ENCODE measurements at places on chromosomes 7 and 10. TPM values are rescaled to one million over a fixed set of nuclear protein-coding genes. Genes with fewer than 3 reads are reported as not detected.

Gene MMD2
- total RNA-seq = not detected

Gene JMJD1C
- 42.0 TPM for total RNA-seq

Gene DMBT1
- under 0.01 TPM for total RNA-seq

Gene ADCYAP1R1
- total RNA-seq = not detected

Gene EPO
- total RNA-seq = not detected

Gene SFXN3
- 94.4 TPM for total RNA-seq

Gene GAD2
- total RNA-seq = not detected

Gene AKR1E2
- 17.0 TPM for total RNA-seq

Gene SPAG6
- total RNA-seq = 0.15 TPM

Gene OR6B1
- total RNA-seq = not detected

Gene AMPH
- 7.8 TPM for total RNA-seq

Gene HABP2
- not detected for total RNA-seq

Gene PAPOLB
- total RNA-seq = 0.15 TPM

Gene CCDC3
- not detected for total RNA-seq

Gene GTF2IRD1
- 8.3 TPM for total RNA-seq

Gene SPDYE2
- not detected for total RNA-seq

Data from smooth muscle cell of trachea (primary cell).